ENCODE measurements at places on chromosomes 11 and 22.

- no peak for DNase-seq
Observed at GRCh38 chr11:69539416-69540117, 58.1 kb downstream of the LINC01488 start.

- DNase-seq, result no peak
Observed at GRCh38 chr11:70694371-70694770, 296.0 kb downstream of the CTTN start.

- DNase-seq, result no peak
Observed at GRCh38 chr11:64373598-64373974, 14.6 kb downstream of the RPS6KA4 start.

DNA sequence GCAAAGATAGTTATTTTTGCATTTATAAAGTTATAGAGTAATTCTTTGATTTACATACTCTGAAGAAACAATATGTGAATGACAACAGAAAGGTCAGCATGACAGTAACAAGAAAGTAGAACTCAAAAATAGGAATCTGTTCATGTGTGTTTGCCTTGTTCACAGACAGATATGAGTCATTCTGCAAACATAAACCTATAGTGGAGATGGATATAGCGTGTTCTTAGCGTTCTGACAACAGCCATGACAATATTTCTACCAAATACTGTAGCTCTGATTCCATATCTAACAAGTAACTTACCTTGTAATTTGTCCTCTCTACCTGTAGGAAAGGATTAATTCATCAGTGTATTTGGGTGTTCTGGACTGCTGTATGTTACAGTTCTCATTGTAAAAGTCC is 208.5 kb upstream of the MTMR2 start:
- no peak for DNase-seq

- no peak for DNase-seq
Observed at GRCh38 chr11:63901660-63902059, 15.3 kb downstream of the RCOR2 start.

DNA sequence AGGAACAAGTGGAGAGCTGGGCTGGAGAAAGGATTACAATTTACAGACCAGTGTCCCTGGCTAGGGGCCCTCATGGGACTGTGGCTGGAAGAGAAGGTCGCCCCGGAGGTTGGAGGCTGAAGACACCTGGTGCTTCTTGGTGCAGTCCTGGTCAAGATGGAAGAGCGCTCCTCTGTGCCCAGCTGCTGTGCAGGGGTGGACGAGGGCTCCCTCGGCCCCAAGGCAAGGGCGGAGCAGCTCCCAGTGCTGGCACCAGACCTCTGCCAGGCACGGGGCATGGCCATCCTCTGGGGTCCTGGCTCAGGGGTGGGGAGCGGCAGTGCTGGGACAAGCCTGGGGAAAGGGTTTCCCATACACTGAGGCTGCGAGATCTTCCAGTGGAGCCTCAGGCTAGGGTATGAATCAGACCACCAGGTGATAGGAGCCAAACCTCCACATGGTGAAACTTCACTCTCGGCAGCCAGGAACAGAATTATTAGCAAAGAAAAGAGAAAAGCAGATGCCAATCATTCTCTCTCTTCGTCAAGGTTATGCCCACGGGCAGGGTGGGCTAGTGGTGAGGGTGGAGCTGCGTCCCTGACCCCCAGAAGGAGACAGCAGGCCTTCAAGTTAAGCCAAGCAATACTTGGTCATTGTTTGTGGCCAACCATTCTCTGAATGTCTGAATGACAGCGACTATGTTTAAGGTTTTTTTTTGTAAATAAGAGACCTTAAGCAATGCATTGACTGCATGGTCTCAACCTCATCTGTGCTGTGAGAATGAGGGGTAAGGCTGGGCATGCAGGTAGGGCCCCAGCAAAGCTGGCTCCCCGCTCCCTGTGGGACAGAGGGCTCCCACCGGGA is 32.1 kb downstream of the PPM1F start:
- DNase-seq, result no peak

DNA sequence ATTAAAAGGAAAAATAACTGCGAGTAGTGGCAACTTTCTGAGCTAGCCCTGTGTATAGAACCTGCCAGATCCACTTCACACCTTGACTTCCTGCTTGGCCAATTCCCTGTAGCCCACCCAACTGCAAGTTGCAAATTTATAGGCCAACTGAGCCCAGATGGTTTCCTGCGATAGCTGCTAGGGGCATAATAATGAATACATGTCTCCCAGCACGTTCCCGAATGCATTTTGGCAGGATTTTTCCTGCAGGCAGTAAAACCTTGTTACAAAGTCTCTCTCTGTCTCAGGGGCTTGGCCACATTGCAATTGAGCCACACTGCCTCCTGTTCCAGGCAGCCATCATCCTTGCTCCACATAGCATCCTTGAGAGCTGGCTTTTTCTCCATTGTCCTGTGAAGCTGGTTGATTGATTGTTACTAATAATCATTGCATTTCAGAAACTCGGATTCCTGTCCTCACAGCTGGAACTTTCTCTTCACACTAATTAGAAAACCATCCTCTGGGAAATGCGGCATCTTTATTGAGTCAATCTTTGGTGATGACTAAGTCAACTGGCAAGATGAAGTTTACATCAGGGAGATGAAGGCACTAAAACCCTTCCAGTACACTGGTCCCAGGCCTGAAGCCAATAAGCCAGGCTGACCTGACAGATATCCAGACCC is 18.6 kb upstream of the LMO2 start:
- DNase-seq, result no peak

GRCh38 chr11:125874556-125875124 is 12.8 kb upstream of the HYLS1 start:
- peak; percentile 51 for DNase-seq

- DNase-seq, result no peak
Observed at GRCh38 chr11:70737816-70738630, 339.7 kb downstream of the CTTN start.

GRCh38 chr11:35911013-35911412 is 32.8 kb upstream of the LDLRAD3 start:
- no peak for DNase-seq

GRCh38 chr11:26231252-26231661 is 100.7 kb upstream of the ANO3 start:
- no peak for DNase-seq

DNA sequence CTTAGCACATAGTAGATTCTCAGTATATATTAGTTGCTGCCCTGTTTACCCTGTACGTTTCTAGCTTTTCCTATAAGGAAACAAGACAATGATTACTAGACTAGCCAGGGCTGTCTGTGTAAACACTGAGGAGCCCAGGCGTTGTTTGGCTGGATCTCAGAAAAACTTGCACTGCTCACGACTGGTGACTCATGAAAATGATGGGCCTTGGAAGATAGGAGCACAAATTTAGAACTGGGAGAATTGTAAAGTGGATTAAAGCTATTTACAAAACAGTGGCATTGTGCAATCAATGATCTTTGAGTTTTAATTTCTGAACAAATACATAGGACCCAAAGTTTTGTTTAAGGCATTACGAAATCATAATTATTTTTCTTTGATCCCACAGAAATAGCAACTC is 276.9 kb downstream of the FAM76B start:
- no peak for DNase-seq

- DNase-seq, result no peak
Observed at GRCh38 chr11:27058456-27058855, 17.8 kb downstream of the BBOX1 start.

- DNase-seq, result peak; percentile 38
Observed at GRCh38 chr11:849104-849824, 6.6 kb downstream of the TSPAN4 start.

- DNase-seq, result no peak
Observed at GRCh38 chr11:106681435-106681834, 336.8 kb downstream of the GUCY1A2 start.

DNA sequence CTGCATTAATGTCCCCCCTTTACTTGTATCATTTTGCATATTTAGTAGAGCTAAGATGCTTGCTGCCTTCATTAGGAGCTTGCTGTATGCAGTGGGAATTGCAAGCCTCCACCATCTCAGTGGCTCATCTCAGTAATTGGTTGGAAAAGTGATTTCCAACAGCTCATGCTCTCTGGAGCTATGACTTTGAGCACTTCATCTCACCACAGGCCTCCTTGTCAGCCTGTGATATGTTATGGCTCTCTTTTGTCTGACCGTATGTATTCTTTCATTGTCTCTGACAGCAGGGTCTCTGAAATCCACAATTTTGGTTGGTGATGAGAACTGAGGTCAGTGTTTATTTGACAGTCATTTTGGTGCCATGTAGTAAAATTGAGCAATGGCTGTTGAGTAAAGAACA is 345.1 kb downstream of the FAT3 start:
- DNase-seq, result no peak

GRCh38 chr11:105466582-105467228 is 143.2 kb upstream of the GRIA4 start:
- DNase-seq, result no peak

DNA sequence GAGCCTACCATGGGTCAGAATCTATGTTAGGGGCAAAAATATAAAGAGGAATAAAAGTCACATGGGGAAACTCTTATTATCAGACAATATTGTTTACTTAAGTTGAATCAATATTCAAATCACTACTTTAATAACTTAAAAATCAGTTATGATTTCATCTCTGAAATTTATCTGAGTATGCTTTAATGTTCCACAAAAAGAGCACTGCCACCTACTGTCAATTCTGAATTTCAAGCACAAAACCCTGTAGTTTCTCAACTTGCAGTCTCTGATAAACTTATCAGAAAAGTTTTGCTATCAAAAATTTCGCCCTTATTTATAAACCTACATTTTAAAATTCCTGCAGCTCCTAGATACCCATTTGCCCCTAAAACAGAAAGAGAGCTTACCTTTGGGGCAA is 47.3 kb downstream of the RDX start:
- no peak for DNase-seq

Measured in activated CD4-positive, alpha-beta memory T cell treated with anti-CD3 and anti-CD28 coated beads for 36 hours (primary cell).